NCI-H2081 treated with DMSO at 0.1 percent for 48 hours (cell line): ENCODE measurements at places on chromosomes 16 and 17.

- no peak for DNase-seq
Observed at GRCh38 chr17:37787055-37787757, 42.3 kb upstream of the HNF1B start.

- DNase-seq = no peak
Observed at GRCh38 chr17:82977606-82978005, 101.8 kb upstream of the METRNL start.

DNA sequence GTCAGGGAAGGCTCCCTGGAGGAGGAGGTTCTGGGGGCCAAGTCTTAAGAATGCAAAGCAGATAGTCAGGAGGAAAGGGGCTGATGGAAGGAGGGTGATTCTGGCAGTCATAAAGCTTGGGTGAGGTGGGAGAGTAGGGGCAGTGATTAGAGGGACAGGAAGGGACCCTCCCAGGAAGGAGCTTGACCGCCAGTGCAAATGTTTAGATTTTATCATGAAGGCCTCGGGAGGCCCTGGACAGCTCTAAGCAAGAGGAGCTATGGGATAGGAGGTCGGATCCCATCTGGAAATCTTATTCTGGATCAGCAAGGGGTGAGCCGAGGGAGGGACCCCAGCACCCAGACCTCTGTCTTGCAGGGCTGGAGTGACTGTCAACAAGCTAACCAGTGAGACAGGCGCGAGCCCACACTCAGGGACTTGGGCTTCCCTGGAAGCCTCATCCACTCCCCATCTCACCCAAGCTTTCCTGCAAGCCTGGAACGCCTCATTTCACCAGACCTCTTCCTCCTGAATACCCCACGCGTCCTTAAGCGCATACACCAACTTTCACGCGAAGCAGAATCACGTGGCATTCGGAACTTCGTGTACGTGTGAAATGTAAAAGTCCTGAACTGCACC, 52.0 kb upstream of the CBX4 start:
- no peak for DNase-seq

DNA sequence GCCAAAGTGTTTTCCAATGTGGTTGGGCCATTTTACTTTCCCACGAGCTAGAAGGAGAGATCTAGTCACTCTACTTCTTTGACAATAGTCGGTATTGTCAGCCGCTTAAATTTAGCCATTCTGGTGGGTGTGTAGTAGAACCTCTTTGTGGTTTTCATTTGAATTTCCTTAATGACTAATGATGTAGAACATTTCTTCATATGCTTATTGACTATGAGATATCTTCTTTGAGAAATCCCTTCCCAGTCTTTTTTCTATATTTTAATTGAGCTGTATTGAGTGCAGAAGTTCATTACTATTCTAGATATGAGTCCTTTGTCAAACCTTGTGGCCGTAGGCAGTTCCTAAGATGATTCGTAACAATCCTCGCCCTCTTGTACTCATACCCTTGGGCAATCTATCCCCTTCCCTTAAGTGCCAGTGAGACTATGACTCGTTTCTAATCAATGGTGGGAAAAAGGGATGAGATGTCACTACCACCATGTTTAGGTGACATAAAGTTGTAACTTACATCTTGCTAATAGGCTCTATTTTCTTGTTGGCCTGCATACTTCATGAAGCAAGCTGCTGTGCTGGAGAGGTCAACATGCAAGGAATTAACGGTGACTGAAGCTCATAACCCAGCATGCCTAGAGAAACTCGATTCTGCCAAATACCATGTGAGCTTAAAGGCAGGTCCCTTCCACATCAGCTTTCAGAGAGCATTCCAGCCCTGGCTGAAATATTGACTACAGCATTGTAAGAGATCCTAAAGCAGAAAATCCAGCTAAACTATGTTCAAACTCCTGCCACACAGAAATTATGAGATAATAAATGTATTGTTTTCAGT, 817.9 kb upstream of the SOX9 start:
- DNase-seq = no peak

- DNase-seq = no peak
Observed at GRCh38 chr17:82012640-82013295, 9.9 kb downstream of the CENPX start.
